ENCODE measurements at places on chromosomes 16 and 17. TPM values are rescaled to one million over a fixed set of nuclear protein-coding genes. Genes with fewer than 3 reads are reported as not detected.

GRCh38 chr16:66928702-66929388 is 3.5 kb upstream of the RRAD start:
- DNase-seq = no peak

DNA sequence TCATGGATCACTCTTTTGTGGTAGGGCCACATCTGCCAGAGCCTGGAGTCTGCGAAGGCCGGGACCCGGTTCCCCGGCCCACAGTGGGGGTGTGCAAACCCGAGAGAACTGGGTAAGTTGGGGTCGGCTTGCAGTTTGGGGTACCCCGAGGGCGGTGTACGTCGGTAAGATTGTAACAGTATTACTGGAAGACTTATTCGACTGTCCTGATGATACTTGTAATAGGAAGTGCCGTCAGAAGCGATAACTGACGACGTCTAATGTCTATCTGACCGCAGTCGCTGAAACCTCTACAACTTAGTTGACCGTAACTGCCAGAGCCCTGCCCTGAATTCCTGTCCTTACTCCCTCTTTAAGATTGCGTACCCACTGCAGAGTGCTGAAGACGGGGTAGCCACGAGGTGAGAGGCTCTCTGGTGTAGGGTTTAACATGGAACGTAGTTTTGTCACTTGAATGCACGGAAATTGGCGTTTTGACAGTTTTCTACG is 24.0 kb downstream of the TRPV2 start:
- DNase-seq = no peak

The IL17C gene
- total RNA-seq = not detected

DNA sequence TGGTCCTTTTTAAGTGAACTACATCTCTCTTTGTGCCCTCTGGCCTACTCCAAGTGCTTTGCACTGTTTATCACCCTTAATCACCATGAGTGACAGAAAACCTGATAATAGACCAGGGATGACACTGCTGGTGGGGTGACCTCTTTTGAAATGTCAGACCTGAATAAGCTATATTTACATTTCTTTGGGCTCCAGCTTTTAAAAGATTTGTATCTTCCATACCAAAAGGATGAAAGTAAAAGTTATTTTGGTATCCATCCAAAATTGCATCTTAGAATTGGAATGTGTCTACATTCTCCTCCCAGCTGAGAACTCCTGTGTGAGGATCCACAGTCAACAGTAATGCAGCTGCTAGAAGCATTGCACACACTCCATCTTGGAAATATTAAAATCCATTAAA is 370.0 kb downstream of the CDH11 start:
- no peak for DNase-seq

The PIMREG gene
- total RNA-seq = 1.2 TPM

- DNase-seq = no peak
Observed at GRCh38 chr16:88393034-88393433, 10.3 kb downstream of the ZNF469 start.

The TMEM92 gene
- total RNA-seq = not detected

DNA sequence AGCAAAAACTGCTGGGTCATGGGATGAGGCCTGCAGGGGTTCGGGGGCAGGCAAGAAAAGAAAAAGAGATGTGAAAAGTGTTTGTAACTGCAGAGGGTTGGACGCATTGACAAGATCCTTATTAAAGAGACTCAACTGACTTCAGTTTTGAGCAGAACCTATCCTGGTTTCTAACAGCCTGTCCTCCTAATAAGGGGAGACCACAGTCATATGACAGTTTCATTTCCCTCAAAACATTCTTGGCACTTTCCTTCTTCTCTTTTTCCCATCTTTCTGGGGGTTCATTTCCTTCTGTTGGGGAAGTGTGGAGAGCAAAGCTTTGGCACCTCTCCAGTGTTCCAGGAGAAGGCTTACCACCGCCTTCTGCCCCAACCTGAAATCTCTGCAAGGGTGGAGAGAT is 118.5 kb downstream of the MAF start:
- DNase-seq = no peak

GRCh38 chr17:49195751-49196150 is 14.6 kb downstream of the GNGT2 start:
- DNase-seq = no peak

The USP43 gene
- 1.3 TPM for total RNA-seq

DNA sequence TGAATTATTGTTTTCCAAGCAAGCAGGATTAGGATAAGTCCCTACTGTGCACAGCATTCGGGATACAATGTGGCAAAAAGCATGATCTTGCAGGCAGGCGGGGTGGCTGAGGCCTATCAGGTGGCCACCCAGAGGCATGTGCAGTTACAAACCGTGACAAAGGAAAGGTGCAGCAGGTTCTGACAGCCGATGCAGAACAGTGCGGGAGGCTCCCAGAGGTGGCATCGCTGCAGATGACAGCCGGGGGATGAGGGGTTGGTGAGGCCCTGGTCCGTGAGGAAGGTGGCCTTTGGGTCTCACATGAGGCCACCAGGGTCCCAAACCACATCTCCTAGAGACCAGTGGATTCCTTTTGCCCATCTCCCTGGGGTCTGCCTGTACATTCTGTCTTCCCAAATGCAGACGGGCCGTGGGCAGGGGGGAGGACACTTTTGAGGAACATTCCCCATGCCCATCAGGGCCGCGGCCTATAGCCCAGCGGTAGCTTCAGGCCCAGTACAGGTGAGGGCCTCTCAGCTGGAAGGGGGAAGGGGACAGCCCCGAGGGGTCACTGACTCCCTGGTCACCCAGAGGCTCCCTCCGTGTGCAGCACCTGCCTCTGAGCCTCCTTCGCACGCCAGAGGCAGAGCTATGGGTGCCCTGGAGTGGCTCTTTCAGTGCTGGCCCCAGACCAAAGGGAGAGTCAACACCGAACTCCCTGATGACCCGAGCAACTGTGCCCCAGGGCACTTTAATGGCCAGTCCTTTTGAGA is 85.1 kb downstream of the SOCS1 start:
- no peak for DNase-seq

GRCh38 chr17:40598619-40599467 is 33.6 kb upstream of the CCR7 start:
- DNase-seq = no peak

The RRAD gene
- 3.8 TPM for total RNA-seq

The C16orf54 gene
- total RNA-seq = 14.2 TPM

- no peak for DNase-seq
Observed at GRCh38 chr17:20074489-20074888, 65.3 kb downstream of the SPECC1 start.

The GNG13 gene
- not detected for total RNA-seq
